Activated T-helper 9 cell treated with anti-CD3 and anti-CD28 coated beads, Interleukin-2, amount 50 U/mL, for 16 hours (primary cell): ENCODE measurements at places on chromosomes 6 and 20.

- DNase-seq = no peak
These were observed 13.8 kb downstream of the SPTLC3 start for GRCh38 chr20:13022401-13023155.

- no peak for DNase-seq
These were observed 374.9 kb upstream of the IRAK1BP1 start for GRCh38 chr6:78492351-78493017.

- DNase-seq = no peak
These were observed 473.4 kb downstream of the BTBD3 start for GRCh38 chr20:12391099-12391498.

GRCh38 chr6:6484681-6485080 is 103.8 kb upstream of the LY86 start:
- no peak for DNase-seq

GRCh38 chr6:163182696-163183095 is 231.8 kb upstream of the QKI start:
- no peak for DNase-seq

DNA sequence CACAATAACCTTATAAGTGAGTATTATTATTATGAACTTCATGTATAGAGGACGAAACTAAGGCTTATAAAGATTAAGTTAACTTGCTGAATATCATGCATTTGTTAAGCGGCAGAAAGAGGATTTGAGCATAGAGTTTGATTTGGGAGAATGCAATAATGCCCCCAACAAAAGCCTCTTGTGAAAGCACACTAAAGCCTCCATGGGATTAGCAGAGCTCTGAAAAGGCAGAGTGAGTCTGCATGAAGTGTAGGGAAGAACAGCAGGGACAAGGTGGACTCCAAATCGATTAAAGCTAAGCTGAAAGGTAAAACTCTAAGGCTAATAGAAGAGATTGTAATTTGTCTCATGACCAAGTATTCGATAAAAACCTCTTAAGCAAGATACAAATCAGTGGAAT is 100.3 kb downstream of the SH3BGRL2 start:
- DNase-seq = no peak

DNA sequence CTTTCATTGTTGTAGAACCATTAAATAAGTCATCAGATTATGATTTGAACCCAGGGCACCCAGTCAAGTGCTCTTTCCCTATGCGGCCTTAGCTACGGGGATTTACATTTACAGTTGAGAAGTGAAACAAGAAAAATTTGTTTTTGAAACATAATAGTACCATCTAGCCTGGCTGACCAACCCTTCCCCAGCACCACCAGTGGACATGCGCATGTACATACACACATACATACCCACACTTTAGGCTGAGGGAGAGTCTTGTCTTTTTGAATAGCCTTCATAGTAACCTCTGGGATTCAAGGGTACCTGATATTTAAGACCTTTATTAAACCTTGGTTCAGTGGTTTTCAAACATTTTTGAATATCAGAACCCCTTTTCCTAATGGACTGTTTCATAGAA is 33.8 kb downstream of the SCAND1 start:
- DNase-seq = no peak

- no peak for DNase-seq
These were observed 246.9 kb downstream of the UBE3D start for GRCh38 chr6:82818727-82819126.

- no peak for DNase-seq
These were observed 50.3 kb downstream of the MYH7B start for GRCh38 chr20:35006009-35006408.

DNA sequence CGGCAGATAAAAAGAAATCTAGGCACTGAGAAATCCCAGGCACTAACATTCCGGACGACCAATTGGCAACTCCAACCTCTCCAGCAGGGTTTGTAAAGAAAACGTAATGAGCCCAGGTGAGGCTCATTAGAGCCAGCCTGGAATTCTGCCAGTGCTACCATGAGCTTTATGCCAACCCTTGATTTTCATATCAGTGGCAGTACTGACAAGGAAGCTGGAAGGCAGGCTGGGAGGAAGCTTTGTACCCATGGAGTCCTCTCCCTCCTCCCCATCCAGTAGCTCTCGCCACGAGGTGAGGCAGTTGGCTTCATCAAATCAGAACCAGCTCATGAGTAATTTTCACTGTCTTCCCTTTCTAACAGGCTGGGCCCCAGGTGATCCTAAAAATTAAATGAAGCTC is 250.2 kb downstream of the ZNF217 start:
- no peak for DNase-seq

GRCh38 chr20:667351-668034 is 8.1 kb downstream of the SCRT2 start:
- DNase-seq = peak; percentile 46

GRCh38 chr6:15715851-15716250 is 53.0 kb upstream of the DTNBP1 start:
- DNase-seq = no peak

GRCh38 chr20:7347409-7347808 is 579.9 kb downstream of the BMP2 start:
- DNase-seq = no peak

GRCh38 chr6:135535989-135536414 is 38.5 kb upstream of the AHI1 start:
- no peak for DNase-seq

GRCh38 chr6:36349240-36349639 is 12.6 kb upstream of the BNIP5 start:
- DNase-seq = no peak

- DNase-seq = no peak
These were observed 9.2 kb downstream of the SMIM28 start for GRCh38 chr6:138386897-138387296.

GRCh38 chr6:40845553-40845952 is 193.5 kb downstream of the UNC5CL start:
- DNase-seq = no peak

- DNase-seq = no peak
These were observed 146.0 kb downstream of the CEBPB start for GRCh38 chr20:50336661-50337060.

DNA sequence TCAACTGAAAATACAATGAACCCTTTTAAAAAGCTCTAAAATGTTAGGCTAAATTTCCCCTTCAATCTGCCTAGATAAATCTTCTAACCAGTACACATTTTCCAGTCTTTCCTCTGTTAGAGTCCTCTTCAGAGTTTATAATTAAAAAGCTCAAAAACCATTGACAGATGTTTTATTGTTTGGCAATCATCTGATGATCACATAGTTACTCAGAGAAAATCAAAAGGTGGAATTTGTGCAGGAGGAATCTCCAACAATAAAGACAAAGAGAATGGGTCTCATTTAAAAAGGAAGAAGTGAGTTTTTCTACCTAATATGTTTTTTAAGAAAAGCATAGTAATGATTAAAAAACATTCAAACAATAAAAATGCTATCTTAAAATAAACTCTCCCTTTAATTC is 3.1 kb downstream of the TRAPPC3L start:
- no peak for DNase-seq

DNA sequence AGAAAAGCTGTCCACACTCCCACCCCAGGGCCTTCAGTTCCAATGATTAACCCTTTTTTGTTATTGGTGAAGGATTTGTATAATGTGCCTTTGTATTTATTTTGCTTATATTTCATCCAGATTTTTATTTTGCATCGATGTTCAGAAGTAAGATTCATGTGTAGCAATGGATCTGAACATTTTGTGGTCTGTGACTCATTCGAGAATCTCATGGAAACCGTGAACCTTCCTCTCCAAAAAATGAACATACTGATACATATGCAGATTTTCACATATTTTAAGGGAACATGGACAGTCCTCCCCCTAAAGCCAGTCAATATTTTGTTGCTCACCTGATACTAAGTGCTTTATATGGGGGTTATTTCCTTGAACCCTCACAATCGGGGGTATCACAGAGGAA is 421.8 kb upstream of the SOX4 start:
- no peak for DNase-seq

- no peak for DNase-seq
These were observed 23.9 kb upstream of the CD164 start for GRCh38 chr6:109406196-109406595.

- DNase-seq = no peak
These were observed 156.1 kb upstream of the AGPAT4 start for GRCh38 chr6:161429921-161430490.

- no peak for DNase-seq
These were observed 29.0 kb upstream of the TMEM244 start for GRCh38 chr6:129890164-129890563.

DNA sequence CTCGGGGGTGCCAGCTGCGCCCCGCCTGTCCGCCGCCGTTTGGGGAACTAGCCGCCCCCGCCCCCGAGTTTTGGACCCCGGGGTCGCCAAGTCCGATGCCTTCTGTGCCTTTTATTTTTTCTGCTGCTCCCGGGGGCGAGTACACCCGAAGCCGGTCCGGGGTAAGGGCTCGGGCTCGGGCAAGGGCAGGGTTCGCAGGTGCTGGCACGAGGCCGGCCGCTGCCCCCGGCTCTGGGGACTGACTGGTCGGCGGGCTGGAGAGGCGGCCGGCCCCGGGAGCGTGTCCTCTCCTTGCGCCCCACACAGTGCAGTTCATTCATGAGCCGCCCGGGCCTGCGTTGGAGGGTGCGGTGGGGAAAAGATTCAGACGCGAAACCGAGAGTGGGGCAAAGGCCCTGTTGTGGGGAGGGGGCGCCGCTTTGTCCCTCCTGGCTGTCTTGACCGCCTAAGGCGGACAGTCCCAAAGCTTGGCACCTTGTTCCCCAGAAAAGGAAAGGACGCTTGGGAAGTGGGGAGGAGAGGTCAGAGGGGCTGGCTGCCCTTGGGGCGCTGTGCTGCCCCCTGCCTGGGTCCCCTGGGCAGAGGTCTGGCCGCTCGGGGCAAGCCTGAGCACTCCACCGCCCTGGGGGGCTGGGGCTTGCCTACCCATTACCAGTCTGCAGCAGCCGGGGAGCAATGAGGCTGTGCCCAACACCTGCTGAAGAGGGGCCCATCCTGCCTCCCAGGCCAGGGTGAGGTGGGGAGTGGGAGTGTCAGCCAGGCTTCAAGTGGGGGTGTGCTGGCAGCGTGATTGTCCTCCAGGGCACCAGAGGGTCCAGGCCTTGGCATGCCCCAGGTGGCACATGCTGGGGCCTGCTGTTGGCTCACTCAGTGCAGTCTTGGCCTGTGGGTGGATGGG is 915 bp downstream of the TMEM63B start:
- no peak for DNase-seq

DNA sequence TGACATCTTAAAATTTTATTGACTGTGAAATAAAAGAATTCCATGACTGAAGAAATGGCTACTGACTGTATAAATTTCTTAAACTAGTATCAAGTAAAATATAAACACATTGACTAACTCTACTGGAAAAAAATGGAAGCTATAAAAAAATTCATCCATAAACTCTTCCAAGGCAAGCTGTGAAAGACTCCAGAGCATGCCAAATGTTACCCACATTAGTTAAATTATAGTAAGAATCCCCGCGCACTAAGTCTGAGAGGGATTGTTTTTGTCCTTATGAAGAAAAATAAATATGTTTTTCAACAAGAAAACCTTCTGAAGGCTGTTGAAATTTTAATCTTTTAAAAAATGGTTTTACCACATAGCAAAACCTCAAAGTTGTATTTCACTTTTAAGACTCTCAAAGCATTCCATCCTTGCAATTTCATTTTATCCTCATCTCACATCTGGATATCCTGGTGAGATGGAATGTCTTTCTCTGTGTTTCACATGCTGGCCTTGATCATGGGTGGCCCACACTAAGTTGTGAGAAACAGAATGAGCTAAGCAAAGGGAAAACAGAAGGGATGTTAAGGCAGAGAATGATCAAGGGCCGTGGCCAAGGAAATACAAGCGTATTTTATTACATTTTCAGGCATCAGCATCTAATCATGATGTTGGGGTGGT is 732.5 kb downstream of the KIF16B start:
- DNase-seq = no peak

GRCh38 chr20:59018817-59019216 is 412 bp upstream of the TUBB1 start:
- DNase-seq = no peak

DNA sequence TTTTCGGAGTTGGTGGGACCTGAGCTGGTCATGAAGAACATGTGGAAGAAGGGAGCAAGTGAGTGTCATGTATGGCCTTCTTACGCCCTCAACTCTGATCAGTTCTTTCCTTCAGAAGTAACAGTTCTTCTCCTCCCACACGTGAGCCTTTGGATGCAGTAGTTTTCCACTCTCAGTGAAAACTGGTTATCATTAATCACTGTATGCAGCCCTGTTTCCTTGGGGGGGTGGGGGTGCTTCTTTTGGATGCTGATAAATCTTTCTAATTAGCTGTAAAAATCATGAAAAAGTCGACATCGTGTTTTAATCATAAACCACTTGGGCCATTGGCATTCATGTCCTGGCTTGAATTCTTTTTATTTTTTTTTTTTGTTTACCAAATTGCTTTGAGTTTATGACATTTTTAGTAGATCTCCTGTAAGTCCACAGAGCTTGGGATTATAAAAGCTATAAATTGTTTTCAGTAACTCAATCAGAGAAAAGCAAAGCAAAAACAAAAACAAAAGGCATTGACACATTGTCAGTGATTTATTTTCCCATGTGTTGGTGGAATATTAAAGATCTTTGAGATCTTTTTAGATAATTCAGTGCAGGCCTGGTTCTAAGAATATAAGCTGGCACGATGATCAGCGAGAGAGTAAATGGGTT is 84.8 kb downstream of the TRMT11 start:
- DNase-seq = no peak

GRCh38 chr20:58898629-58899408 is 46.3 kb downstream of the GNAS start:
- DNase-seq = no peak

DNA sequence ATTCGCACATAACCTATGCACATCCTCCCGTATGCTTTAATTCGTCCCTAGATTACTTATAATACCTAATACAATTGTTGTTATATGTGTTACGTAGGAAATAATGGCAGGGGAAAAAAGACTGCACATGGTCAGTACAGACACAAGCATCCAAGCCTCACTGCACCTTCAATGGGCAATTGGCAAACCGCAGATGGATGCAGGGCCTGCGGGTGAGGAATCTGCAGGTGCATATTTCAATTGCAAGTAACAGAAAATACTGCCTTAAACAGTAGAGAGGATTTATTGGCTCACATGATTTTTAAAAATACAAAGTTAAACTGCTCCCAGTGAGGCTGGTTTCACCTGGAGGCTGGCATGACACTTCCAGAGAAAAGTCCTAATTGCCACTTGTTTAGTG is 142.1 kb upstream of the MLN start:
- DNase-seq = no peak

GRCh38 chr20:51473256-51473655 is 69.3 kb downstream of the NFATC2 start:
- DNase-seq = no peak

DNA sequence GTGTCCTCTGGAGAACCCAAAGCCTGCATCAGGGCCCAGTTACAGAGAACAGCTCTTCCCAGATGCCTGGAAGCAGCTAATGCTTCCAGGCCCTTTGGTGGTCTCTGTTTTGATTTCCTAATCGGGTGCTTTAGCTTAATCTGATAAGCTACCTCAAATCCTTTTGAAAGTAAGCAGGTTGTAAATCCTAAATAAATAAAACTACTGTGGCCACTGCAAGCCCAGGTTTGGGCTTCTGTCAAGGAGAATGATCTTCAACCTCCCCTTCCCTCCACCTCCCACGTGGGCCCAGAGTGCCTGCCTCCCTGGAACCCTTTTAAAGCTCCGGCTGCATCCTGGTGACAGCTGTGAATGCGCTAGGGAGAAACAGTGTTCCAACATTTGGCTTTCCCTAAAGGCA is 25.2 kb upstream of the FYN start:
- no peak for DNase-seq

- no peak for DNase-seq
These were observed 379.0 kb upstream of the FLRT3 start for GRCh38 chr20:14716351-14716801.
